Stimulated activated effector memory CD8-positive, alpha-beta T cell treated with anti-CD3 and anti-CD28 coated beads, Interleukin-12 subunit alpha, Interleukin-12 subunit beta, amount 100 ng/mL, for 72 hours (primary cell): ENCODE measurements at places on chromosomes 13 and 19.
A peak's percentile ranks its signal among the peaks of the same experiment; 100 is the strongest.

- no peak for DNase-seq
Observed at GRCh38 chr13:101098873-101099272, 317.4 kb downstream of the NALCN start.

DNA sequence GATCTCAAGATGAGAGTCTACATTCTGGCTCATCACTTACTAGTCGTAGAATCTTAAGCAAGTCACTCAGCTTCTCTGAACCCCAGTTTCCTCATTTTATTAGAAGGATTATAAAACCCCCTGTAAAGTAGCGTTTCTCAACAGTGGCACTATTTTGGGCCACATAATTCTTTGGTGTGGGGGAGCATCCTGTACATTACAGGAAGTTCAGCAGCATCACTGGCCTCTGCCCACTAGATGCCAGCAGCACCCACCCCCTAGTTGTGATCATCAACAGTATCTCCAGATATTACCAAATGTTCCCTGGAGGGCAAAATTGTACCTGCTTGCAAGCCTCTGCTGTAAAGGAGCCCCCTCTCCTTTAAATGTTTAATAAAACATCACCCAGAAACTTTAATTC is 22.6 kb downstream of the STARD13 start:
- DNase-seq: no peak

DNA sequence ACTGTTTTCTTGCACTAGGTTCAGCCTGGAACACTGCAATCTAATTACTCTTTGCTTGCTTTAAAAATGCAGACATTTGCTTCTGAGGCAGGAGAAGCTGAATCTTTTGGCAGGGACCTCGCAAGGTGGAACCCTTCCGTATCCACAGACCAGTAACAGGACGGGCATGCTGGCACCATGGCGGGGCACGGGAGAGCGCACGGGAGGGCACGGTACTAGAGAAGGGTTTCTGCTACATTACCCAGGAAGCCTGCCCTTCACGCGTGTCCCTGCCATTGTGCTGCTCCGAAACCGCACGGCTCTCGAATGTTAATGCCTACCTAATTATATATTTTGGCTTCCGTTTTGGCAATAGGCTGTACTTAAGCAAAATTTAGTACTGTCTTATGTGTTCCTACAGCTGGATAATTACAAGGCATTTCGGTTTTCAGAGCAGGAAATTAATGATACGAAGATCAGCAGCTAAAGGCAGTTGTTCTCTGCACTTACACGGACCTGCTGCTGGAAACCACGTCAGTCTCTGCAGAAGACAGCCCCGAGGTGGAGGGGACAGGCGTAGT is 430.4 kb downstream of the IRS2 start:
- no peak for DNase-seq

- DNase-seq: no peak
Observed at GRCh38 chr19:40383668-40384248, 6.2 kb downstream of the HIPK4 start.

- DNase-seq: no peak
Observed at GRCh38 chr13:42976066-42976465, 16.0 kb downstream of the EPSTI1 start.

- no peak for DNase-seq
Observed at GRCh38 chr13:106238690-106239089, 296.8 kb downstream of the EFNB2 start.

DNA sequence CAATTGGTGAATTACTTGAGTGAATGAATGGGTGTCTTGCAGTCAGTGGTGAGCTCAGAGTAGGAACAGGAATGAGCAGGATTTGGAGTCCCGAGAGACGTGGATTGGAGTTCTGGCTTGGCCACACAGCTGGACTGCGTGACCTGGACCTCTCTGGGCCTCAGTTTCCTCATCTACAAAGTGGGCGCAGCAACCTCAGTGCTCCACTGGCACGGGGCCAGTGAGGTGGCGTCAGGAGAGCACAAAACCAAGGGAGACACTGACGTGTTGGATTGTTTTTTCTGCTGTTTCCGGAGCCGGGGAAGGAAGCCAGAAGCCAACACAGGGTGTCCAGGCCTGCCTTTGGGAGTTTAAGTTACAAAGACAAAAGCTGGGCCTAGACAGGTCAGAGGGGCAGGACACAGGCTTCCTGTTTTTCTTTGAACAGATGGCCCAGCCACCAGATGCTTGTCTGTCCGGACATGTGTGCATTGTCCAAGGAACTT is 6.5 kb upstream of the DOCK6 start:
- DNase-seq: no peak

DNA sequence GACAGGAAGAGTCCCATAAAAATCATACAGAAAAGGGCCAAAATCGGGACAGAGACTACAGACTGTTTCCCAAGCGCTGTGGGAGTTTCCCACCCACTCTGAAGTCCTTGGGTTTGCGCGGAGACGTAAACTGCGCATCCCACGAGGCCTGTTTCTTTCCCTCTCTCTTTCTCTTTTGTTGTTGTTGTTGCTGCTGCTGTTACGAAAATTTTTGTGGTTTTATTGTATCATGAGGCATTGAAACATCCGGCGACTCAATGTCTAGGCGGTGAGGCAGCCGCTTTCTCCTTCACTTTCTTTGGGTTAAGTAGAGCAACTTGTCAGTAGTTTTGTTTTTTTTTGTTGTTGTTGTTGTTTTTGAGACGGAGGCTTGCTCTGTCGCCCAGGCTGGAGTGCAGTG is 1.6 kb upstream of the PPP1R12C start:
- DNase-seq: no peak

DNA sequence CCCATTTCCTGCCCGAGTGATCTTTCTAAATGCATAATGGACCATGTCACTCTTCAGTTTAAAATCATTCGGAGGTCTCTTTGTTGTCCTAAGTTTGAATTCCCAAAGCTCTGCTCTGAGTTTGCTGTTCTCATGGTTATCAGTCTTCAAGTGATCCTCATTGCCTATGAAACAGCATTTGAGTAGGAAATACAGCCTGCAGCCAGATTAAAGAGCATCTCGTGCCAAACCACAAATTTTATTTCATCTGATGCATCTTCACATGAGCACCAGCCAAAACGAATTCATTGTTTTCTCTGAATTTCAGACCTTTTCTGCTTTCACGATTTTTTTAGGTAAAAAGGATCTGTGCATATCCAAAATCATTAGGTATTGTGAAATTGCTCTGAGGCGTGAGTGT is 299.6 kb downstream of the TDRD3 start:
- no peak for DNase-seq

- no peak for DNase-seq
Observed at GRCh38 chr19:11111771-11112144, 22.5 kb downstream of the LDLR start.

DNA sequence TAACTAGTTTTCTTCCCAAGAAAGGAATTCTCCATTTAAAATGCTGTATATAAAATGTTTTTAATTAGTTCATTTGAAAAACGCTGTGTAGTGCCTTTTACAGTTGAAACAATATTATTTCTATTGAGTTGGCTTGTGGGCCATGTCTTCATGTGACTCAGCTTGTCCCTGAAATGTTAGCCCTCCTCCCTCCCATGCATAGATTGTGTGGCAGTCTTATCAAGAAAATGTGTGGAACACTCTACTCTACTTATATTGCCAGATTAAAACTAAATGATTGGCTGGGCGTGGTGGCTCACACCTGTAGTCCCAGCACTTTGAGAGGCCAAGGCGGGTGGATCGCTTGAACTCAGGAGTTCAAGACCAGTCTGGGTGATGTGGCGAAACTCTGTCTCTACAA is 33.4 kb downstream of the TFDP1 start:
- no peak for DNase-seq

- no peak for DNase-seq
Observed at GRCh38 chr13:106349080-106349931, 186.2 kb downstream of the EFNB2 start.

GRCh38 chr19:33039108-33039599 is 25.5 kb downstream of the RHPN2 start:
- DNase-seq: no peak

DNA sequence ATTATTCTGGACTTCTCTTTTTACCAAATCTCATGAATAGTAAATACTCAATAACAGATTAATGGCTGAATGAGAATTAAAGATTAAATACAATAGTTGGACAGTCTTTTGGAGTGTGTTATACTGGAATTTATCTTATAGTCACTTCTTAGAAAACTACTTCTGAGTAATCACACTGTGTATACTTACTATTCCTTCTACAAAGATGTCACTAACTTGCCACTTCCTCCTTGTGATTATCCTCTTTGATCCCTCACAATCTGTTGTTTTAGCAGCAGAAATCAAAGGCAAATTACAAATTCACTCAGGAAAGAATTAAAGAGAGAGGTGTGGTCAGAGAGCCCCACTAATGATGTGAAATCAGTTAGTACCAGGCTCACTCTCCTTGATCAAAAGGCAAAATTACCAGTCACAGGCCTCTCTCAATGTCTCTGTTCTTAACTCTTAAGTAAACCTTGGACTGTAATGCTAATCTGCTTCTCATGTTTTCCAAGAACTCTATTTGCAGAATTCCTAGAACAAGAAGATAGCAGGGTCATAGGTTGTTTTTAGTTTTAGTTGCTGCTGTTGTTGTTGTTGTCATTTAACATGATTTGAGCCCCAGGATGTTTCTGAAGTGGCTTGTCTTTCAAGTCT is 37.3 kb upstream of the FNDC3A start:
- DNase-seq: no peak

GRCh38 chr19:48646722-48647216 is 782 bp upstream of the CA11 start:
- no peak for DNase-seq

- DNase-seq: no peak
Observed at GRCh38 chr19:28288572-28289264, 924.2 kb downstream of the UQCRFS1 start.

- DNase-seq: no peak
Observed at GRCh38 chr13:110521296-110521680, 40.2 kb downstream of the RAB20 start.

DNA sequence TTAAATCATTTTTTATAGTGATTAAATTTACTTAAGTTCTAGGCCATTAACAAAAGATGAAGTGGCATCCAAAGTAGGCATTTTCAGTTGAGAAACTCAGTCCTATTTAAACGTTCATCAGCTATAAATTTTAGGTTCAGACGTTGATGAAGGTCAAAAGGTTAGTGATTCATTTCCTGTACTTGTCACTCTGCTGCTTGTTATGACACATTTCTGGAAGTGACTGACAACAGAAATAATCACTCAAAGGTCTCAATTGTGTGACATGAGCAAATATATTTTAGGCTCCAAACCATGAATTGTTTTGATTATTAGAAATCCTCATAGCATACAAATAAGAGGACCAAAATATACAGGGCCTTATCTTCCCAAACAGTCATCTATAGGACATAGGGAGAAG is 10.3 kb upstream of the EDNRB start:
- DNase-seq: no peak

DNA sequence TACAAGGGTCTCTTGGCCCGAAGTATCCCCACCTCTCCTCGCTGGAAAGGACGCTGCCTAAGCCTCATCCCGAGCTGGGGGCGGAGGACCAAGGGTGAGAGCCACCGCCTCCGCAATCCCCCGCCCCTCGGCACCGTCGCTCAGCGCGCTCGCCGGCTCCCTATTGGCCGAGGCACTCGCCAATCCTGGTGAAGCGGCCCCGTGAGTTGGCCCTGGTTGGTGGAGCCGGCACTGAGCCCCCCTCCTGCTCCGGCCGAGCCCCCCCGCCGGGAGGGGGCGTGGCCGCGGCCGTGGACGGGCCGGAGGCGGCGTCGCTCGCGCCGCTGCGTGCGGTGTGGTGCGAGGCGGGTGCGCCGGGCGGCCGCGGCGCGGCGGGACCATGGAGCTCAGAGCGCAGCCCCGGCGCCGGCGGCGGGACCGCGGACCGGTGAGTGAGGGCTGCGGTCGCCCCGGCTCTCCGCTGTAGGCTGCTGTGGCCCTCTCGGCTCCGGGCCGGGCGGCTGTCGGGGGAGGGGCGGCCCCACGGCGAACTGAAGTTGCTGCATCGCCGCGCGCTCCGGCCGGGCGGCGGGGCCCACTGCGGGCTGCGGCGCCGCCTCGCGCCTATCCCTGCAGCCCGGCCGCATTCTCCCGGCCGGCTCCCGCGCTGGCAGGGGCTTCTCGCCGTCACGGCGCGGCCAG is at the start of gene WASF3:
Gene WASF3, plus strand, starts transcription at position 291 of the 681 bp plus-strand sequence. CDS start 84,588 bp downstream, outside the sequence.
- peak; percentile 65 for DNase-seq
